ENCODE measurements at places on chromosomes 3 and 15. TPM values are rescaled to one million over a fixed set of nuclear protein-coding genes. Genes with fewer than 3 reads are reported as not detected.

The NRROS gene
- 44.0 TPM for total RNA-seq

The LRRC31 gene
- not detected for total RNA-seq

DNA sequence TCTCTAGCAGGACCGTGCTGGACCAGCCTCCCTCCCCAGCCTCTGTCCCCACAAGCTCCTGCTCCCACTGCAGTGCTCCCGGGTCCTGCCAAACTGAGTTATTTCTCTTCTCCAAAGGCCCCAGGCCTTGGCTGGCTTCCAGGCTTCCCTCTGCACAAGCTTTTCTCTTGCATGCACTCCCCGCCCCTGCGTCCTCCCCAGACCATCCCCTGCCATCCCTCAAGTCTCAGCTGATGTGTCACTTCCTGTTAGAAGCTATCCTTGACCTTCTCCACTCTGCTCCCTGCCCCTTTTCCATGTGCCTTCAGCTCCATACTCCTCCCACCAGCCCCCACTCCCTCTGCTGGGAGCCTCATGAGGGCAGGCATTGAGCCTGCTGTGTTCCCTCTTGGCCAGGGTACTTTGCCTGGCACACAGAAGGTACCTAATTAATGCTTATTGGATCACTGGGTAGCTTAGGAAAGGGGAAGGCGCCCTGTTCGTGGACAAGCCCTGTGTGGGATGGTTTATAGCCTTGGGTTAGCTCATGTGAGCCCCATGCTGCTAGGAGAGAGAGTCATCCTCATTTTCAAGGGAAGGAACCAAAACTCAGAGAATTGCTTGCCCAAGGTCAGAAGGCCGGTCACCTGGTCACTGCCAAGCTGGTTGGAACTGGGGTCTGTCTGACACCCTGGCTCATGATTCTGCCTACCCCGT lies 56.4 kb downstream of the FEM1B start:
- DNase-seq = no peak

DNA sequence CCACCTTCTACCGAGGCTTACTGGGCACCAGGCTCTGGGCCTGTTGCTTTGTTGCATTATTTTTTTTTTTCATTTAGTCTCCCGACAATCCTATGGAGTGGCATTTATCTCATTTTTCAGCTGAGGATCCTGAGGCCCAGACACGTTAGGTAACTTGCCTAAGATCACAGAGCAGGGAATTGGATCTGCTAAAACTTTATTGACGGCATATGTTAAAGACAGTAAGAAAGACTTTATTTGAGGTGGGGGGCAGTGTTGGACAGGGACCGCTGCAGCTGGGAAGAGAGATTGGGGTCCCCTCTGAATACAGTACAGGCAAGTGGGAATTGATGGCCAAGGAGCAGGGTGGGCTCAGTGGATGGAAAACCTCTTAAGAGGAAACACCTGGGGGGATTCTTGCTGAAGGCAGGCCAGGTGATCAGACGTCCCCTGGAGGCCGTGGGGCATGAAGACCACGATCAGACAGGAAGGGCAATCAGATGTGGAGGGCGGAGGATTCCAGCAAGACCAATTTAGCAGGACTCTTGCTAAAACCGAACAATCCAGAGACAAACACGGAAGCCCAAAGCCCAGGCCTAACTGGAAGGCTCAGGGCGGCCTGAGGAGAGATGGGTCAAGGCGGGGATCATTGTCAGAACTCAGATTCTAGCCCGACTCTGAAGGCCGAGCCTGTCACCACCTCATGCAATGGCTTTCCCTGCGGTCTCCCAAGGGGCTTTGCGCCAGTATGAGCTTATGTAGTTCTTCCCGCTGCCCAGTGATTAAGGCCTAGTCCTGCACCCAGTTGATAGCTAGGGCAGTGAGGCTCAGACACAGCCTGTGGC lies 53.7 kb downstream of the RGMA start:
- no peak for DNase-seq

DNA sequence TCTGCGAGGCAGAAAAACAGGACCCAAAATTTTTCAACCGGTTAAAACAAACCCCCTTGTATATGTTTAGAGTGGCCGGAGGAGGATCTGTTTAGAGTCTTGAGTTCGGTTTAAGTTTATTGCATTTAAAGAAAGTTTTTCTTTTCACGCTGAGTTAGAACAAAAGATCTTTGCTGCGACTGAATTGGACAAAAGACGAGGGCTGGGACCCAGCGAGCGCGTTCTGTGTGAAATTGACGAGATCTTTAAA lies 9.8 kb downstream of the NR2F2 start:
- DNase-seq = no peak

The ZMYND10 gene
- total RNA-seq = 0.45 TPM
